ENCODE measurements at places on chromosomes 1 and 21.

DNA sequence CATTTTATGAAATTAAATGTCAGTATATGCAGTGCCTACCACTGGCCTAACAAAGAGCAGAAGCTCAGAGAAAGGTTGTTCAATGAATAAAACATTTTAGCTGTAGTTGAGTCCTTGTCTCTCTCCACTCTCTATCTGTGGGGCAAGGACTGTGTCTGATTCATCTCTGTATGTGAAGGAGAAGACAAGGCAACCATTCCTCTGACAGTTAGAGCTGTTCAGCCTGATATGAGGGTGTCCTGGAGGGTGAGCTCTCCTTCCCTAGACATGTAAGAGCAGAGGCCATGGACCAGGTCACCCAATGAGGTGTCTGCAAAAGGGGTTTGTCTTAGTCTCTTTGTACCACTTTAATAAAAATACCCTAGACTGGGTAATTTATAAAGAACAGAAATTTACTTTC, 4.5 kb upstream of the PDZK1IP1 start:
- no peak for DNase-seq

GRCh38 chr1:225450491-225451191, 22.8 kb upstream of the LBR start:
- DNase-seq = no peak

DNA sequence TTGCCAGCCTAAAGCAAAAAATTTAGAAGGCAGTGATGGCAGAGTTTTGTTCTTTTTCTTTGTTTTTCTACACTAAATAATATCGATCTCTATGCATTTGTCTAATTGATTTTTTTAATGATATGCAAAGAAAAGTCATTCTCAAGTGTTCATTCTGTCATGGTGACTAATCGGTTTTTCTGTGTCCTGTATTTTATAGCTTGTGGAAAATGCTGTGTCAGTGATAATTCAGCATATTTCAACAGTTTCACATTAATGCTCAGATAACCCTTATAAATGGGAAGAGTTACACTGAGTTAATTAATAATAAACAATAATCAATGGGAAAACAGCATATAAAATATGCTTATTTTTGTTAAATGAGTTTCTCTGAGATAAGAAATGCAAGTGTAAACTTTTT, 824.9 kb downstream of the AMY1C start:
- no peak for DNase-seq

DNA sequence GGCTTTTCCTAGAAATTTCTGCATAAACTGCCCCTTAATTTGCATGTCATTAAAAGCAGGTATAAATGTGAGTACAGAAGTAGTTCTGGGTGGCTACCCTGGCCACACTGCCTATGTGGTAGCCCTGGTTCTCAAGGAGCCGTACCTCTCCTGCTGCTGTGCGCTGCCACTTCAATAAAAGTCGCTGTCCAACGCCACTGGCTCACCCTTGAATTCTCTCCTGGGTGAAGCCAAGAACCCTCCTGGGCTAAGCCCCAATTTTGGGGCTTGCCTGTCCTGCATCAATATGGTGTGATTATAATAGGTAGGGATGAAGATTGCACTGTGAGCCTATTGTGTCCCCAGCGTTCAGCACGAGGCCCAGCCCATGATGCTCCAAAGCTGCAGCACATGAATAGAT, 65.6 kb upstream of the C1orf174 start:
- no peak for DNase-seq

DNA sequence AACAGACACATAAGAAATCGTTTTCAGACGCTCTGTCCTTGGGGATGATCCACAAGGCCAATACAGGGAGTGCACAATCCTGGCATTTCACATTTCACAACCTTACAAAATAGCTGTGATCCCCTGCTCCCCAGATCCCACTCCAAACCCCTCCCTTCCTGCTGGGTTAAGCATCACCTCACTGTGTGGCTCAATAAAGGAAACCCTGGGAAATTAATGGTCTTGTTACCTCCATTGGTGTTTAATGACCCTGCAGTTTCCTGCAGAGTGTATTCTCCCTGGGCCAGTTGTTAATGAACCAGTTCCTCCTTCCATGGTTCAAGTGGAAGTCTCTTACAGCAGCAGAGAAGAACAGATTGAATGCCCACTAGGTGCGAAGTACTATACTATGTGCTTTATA, 334.7 kb downstream of the OMA1 start:
- no peak for DNase-seq

DNA sequence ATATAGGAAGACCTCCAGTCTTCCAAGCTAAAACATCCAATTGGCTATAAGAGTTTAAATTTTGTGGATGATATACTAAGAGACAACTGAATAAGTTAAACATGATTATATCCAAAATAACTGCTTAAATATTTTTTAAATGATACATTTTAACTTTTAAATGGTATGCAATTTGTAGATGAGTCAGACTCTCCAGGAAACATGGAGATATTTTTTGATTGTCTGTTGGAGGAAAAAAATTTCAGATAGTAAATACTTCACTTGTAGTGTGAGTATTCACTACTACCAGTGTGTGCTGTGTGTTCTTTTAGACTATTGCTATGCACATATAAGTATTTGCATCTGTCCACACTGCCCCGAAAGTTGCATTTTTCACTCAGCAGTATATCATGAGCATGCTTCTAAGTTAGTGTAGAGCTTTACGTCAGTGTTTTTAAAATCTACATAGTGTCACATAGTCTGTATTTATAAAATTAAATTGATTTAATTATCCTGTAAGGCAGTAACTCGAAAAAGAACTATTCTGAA, 91.1 kb downstream of the USP25 start:
- DNase-seq = no peak

DNA sequence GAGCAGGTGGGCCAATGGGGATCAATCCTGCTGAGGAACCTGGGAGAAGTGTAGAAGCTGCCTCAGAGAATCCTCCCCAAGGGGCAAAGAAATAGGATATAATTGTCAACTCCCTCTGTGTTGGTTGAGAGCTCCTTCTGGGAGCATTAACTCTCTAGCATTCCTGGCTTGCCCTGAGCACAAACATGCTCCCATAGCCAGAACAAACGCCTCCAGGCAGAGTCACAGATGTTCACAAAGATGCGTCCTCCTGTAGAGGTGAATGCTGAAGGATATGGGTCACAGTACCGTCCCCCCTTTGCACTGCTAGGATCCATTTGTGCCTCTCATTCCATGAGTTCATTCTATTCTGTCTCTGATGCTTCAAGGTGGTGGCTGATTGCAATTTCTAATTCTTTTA, 9.6 kb upstream of the BCAN start:
- DNase-seq = no peak

GRCh38 chr1:74113333-74113732, 84.6 kb downstream of the LRRIQ3 start:
- DNase-seq = no peak

- DNase-seq = no peak
These were observed 16.7 kb downstream of the LRRC8D start for GRCh38 chr1:89837510-89837909.

DNA sequence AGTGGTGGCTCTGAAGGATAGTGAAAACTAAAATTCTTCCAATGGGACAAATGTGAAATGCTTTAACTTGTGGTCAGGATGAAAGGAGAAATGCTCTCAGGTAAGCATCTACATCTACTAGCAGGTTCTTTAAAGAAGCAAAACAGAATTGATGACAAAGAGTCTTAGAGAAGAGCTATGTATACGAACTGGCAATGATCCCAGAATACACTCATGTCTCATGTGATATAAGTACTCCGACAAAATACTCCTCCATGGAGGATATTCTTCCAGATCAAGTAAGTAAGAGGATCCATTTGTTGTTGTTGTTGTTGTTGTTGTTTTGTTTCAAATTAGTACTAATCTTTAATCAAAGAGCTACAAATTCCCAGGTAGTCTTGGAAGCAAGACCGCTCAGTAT, 174.0 kb upstream of the ATP1B1 start:
- no peak for DNase-seq

DNA sequence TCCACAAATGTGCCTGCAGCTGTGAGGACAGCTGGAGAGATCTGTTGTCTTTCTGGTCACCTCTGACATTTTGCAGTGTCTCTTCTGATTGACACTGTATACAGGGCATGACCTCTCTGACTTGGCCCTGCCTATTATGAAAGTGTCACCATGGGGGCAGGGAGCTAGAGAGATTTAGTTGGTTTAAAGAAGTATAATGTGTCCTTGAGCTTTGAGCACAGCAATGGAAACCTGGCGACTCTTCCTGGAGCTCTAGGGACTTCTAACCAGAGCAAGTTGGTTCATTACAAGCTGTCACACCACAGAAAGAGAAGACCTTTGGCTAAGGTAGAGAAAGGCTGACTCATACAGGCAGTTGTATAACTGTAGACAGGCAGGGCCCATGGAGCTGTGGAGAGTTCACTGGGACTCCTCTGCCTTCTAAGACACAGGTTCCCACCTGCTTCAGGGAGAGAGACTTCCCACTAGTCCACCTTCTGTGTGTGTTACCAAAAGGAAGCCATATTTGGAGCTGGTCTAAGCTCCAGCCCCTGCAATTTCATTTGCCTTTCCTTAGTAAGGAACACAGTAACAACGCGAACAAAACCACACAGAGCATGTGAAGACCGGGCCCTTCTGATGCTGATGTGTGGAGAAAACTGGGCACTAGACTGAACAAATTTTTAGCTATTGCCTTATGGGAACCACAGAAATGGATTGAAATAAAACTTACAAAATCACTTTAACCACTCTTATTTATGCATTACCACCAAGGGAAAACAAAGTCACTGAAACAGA, 90.5 kb upstream of the ADAR start:
- no peak for DNase-seq

- peak; percentile 87 for DNase-seq
These were observed at the start of gene PPT1 for GRCh38 chr1:40096977-40097782. PPT1 (minus strand) TSS chr1:40097252; CDS start chr1:40097238, 14 bp downstream.

GRCh38 chr21:44910229-44911067, 10.3 kb downstream of the ITGB2 start:
- no peak for DNase-seq

DNA sequence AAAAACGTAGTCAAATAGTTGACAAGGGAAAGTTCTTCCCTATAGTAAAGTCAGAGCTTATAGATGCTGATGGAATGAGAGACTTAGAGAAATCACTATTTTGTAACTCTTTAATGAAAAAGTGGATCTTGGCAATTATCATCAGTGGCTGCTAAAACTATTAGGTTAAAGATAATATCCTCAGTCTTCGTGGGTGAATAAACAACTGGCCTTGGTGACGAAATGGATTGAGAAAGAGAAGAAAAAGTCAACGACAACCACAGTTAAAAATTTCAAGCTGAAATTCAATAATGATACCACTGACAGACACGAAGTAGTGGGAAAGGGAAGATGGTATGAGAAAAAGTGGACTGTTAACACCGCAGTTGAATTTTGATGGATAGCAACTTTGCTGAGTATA, 90.0 kb upstream of the GNG4 start:
- no peak for DNase-seq

DNA sequence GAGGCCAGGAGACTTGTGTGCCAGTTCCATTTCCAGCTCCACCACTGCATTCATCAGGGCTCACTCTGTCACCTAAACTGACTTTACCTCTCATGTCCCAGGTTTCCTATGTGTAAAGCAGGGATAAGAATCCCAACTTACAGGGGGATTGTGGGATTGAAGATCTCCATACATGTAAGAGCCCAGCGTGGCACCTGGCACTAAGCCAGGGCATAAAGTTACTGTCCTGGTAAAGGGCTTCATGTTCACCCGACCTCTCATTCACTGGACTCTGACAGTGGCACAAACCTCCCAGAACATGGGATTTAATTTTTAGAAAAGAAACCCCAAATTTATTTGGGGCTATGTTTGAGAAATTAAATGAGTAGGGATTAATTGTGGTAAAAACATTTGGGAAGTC, 8.9 kb upstream of the IGFN1 start:
- DNase-seq = no peak

DNA sequence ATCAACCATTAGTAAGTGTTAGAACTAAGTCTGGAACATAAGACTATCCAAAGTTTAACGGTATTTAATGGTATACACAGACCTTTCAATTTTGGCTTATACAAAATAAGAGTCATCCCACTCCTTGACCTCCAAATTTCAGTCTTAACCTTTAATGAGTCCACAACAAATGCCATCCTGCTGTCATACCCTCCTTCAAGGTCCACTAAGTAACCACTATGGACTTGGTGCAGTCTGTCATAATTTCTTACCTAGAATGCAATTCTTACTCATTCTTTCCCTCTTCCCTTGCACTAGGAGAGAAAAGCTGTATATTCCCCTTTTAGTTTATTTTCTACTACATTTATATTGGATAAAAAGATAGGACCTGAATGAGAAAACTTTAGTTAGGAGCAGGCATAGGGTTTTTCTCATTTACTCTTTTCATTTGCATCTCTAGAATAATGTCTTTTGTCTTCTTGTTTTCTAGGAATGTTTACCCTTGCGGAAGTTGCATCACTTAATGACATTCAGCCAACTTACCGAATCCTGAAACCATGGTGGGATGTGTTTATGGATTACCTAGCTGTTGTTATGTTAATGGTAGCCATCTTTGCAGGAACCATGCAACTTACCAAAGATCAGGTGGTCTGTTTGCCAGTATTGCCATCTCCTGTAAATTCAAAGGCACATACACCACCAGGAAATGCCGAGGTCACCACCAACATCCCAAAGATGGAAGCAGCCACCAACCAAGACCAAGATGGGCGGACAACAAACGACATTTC, 62.1 kb upstream of the ZNF326 start:
- no peak for DNase-seq
